ENCODE measurements at places on chromosomes 4 and X. TPM values are rescaled to one million over a fixed set of nuclear protein-coding genes. Genes with fewer than 3 reads are reported as not detected.

Gene PRDM5
- polyA plus RNA-seq = 8.6 TPM

Gene PI4K2B
- 20.5 TPM for polyA plus RNA-seq

Gene EOLA1
- 12.6 TPM for polyA plus RNA-seq

Gene APLN
- 2.4 TPM for polyA plus RNA-seq

DNA sequence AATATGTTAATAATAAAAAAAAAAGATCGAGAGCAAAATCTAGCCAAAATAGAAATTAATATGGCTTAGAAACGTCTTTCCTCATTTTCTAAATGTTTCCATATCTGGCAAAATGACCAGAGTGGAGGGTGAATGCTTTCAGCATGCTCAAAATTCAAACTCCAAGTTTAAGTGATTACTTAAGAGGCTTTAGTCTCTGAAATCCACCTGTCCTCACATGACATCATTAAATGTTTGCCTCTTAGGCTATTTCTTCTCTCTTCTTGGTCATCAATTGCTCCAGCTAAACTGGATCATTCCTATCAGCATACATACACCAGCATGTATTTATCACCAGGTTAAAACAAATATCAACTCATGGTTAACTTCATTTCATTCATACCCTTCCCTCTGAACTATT lies 54.5 kb upstream of the ATXN3L start:
- H3K36me3 ChIP-seq = no peaks in the 10 kb centered on the region
- DNase-seq = no peak
- peaks cover 23% of the 10 kb centered on the region for H3K4me1 ChIP-seq
- no peak overlapping the region for H3K4me3 ChIP-seq
- no peaks in the 10 kb centered on the region for H3K27me3 ChIP-seq
- peak overlapping the region; percentile 43 for H3K27ac ChIP-seq

GRCh38 chrX:100478714-100479306 lies 68.7 kb upstream of the PCDH19 start:
- no peak for DNase-seq
- H3K4me1 ChIP-seq = no peaks in the 10 kb centered on the region
- no peaks in the 10 kb centered on the region for H3K27me3 ChIP-seq
- no peaks in the 10 kb centered on the region for H3K36me3 ChIP-seq

GRCh38 chrX:94256396-94256795 lies 582.4 kb downstream of the FAM133A start:
- H3K36me3 ChIP-seq = no peaks in the 10 kb centered on the region
- H3K4me3 ChIP-seq = no peak overlapping the region
- no peaks in the 10 kb centered on the region for H3K4me1 ChIP-seq
- no peak overlapping the region for H3K27ac ChIP-seq
- H3K27me3 ChIP-seq = no peaks in the 10 kb centered on the region

DNA sequence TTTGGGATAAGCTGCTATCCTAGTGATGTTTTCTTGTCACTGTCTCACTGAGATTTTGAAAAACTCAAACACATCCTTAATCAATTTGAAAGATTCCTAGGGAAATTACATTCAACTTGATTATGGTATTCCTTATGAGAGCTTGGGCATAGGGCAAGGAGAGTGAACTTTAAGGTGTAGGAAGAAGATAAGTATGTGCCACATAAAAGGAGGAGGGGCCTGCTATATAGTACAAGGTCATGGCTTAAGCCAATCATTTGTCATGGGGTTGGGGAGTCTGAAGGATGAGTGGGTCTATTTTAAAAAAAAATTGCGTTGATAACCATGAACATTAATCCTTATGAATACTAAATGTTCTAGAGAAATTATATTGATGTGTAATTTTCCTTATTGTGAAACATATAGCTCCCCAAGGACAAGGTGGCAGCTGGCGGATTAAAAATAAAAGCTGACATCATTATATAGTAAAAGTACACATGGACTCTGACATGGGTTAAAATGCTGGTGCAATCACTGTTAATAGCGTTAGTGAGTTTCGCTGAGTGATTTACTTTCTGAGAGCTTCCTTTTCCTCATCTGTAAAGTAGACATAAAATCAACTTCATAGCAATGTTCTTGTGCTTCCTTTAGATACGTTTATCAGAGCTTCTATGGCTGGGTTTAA lies 17.4 kb downstream of the GALNT7 start:
- H3K27me3 ChIP-seq = no peaks in the 10 kb centered on the region
- H3K36me3 ChIP-seq = no peaks in the 10 kb centered on the region
- no peak overlapping the region for H3K4me3 ChIP-seq
- no peak overlapping the region for H3K27ac ChIP-seq

GRCh38 chr4:3352941-3353594 lies 60.2 kb downstream of the RGS12 start:
- no peaks in the 10 kb centered on the region for H3K36me3 ChIP-seq
- H3K4me1 ChIP-seq = no peaks in the 10 kb centered on the region
- H3K27ac ChIP-seq = no peak overlapping the region

DNA sequence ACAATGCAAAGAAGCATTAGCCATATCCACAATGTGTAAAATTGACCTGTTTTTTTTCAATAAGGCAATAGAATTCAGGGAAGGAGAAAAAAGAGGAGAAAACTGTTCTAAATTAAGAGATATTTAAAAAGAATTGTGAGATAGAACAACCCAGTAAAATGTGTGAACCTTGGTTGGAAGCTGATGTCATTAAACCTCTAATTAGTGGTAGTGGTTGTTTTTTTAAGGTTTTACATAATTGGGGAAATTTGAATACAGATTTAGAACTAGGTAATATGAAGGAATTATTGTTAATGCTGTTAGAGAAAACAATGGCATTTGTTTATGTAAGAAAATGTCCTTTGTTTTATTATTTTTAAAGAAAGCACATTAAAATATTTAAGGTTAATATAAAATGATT lies 15.1 kb upstream of the H2AZ1 start:
- H3K4me1 ChIP-seq = peaks cover 5% of the 10 kb centered on the region
- H3K27me3 ChIP-seq = no peaks in the 10 kb centered on the region
- H3K4me3 ChIP-seq = no peak overlapping the region
- DNase-seq = no peak
- H3K36me3 ChIP-seq = no peaks in the 10 kb centered on the region

- DNase-seq = peak; percentile 99
- no peaks in the 10 kb centered on the region for H3K27me3 ChIP-seq
- peaks cover 15% of the 10 kb centered on the region for H3K4me1 ChIP-seq
- peak overlapping the region; percentile 55 for H3K27ac ChIP-seq
- H3K36me3 ChIP-seq = no peaks in the 10 kb centered on the region
- H3K4me3 ChIP-seq = no peak overlapping the region
These were observed 16.7 kb upstream of the SOD3 start for GRCh38 chr4:24778464-24779225.

DNA sequence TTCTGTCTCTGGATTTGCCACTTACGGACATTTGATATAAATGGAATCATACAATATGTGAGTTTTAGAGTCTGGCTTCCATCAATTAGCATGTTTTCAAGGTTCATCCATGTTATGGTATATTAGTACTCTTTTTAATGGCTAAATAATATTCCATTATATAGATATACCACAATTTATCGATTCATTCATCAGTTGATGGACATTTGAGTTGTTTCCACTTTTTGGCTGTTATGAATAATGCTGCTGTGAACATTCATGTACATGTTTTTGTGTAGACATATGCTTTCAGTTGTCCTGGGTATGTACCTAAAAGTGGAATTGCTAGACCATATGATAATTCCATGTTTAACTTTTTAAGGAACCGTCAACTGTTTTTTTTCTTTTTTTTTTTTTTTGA lies 61.2 kb upstream of the MND1 start:
- no peak for DNase-seq
- H3K36me3 ChIP-seq = no peaks in the 10 kb centered on the region
- no peaks in the 10 kb centered on the region for H3K27me3 ChIP-seq
- H3K27ac ChIP-seq = no peak overlapping the region
- no peak overlapping the region for H3K4me3 ChIP-seq

GRCh38 chrX:79408623-79409322 lies 41.6 kb upstream of the ITM2A start:
- no peak overlapping the region for H3K27ac ChIP-seq
- H3K4me1 ChIP-seq = no peaks in the 10 kb centered on the region
- H3K36me3 ChIP-seq = no peaks in the 10 kb centered on the region
- no peak overlapping the region for H3K4me3 ChIP-seq

GRCh38 chrX:96379951-96380350 lies 304.7 kb upstream of the DIAPH2 start:
- no peak overlapping the region for H3K4me3 ChIP-seq
- no peak overlapping the region for H3K27ac ChIP-seq
- no peaks in the 10 kb centered on the region for H3K4me1 ChIP-seq
- no peak for DNase-seq

GRCh38 chr4:19254486-19254885 lies 997.2 kb upstream of the SLIT2 start:
- DNase-seq = peak; percentile 21
- no peak overlapping the region for H3K4me3 ChIP-seq
- H3K36me3 ChIP-seq = no peaks in the 10 kb centered on the region
- no peaks in the 10 kb centered on the region for H3K4me1 ChIP-seq
- H3K27ac ChIP-seq = no peak overlapping the region

- DNase-seq = no peak
- no peak overlapping the region for H3K4me3 ChIP-seq
- H3K36me3 ChIP-seq = no peaks in the 10 kb centered on the region
- no peak overlapping the region for H3K27ac ChIP-seq
These were observed 94.7 kb downstream of the LINC00632 start for GRCh38 chrX:140804292-140804691.

GRCh38 chr4:87120010-87120409 lies 100.4 kb downstream of the KLHL8 start:
- H3K4me1 ChIP-seq = peaks cover 2% of the 10 kb centered on the region
- no peak for DNase-seq
- H3K36me3 ChIP-seq = peaks cover 2% of the 10 kb centered on the region
- no peaks in the 10 kb centered on the region for H3K27me3 ChIP-seq
- no peak overlapping the region for H3K4me3 ChIP-seq

- no peak overlapping the region for H3K27ac ChIP-seq
- H3K4me1 ChIP-seq = no peaks in the 10 kb centered on the region
- no peaks in the 10 kb centered on the region for H3K27me3 ChIP-seq
- H3K4me3 ChIP-seq = no peak overlapping the region
- no peak for DNase-seq
- H3K36me3 ChIP-seq = no peaks in the 10 kb centered on the region
These were observed 59.0 kb upstream of the ATP8A1 start for GRCh38 chr4:42715807-42716482.

DNA sequence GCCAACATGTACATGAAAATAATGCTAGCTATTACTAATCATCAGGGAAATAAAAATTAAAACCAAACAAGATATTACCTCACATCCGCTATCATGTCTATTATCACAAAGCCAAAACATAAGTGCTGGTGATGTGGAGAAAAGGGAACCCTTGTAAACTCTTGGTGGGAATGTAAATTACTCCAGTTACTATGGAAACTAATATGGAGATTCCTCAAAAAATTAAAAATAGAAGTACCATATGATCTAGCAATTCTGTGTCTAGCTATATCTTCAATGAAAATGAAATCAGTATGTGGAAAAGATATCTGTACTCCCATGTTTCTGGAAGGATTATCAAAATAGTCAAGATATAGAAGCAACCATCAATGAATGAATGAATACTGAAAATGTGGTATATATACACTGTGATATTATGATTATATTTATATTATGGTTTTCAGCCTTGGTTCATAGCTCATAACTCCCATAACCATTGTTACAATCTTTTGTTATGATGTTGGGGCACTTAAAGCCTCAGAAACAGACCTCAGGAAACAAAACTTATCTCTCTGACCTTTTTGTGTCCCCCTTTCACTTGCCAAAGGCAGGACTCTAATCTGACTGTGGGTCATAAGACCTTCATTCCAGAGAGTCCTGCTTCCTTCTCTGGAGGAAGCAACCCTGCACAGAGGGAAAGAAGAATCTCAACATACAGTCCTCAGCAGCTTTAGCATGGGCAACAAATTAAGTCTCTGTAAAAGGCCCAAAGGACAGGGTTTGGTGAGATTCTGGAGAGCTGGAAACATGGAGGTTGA lies 933.2 kb downstream of the ADGRL3 start:
- no peak overlapping the region for H3K4me3 ChIP-seq
- H3K27me3 ChIP-seq = no peaks in the 10 kb centered on the region
- no peaks in the 10 kb centered on the region for H3K36me3 ChIP-seq
- no peaks in the 10 kb centered on the region for H3K4me1 ChIP-seq
- DNase-seq = no peak

DNA sequence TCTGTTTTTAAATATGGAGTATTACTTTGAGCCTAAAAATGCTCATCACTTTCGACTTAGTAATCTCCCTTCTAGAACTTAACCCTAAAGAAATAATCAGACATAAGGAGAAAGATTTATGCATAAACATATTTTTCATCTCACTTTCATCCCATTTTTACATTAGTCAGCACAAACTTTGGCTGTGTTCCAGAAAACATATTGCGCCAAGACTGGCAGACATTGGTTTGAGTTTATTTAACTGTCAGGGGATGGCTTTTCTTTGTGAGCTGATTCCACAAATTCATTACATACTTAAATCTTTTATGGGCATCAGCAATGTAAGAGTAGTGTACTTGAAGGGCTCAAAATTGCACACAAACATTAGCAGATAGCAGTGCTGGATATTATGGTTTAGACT lies 23.7 kb downstream of the MAOA start:
- no peaks in the 10 kb centered on the region for H3K27me3 ChIP-seq
- peak; percentile 77 for DNase-seq
- no peaks in the 10 kb centered on the region for H3K4me1 ChIP-seq
- no peak overlapping the region for H3K27ac ChIP-seq
- H3K4me3 ChIP-seq = no peak overlapping the region

- no peaks in the 10 kb centered on the region for H3K4me1 ChIP-seq
- H3K27ac ChIP-seq = no peak overlapping the region
- H3K27me3 ChIP-seq = no peaks in the 10 kb centered on the region
- peaks cover 6% of the 10 kb centered on the region for H3K36me3 ChIP-seq
- H3K4me3 ChIP-seq = no peak overlapping the region
- DNase-seq = peak; percentile 12
These were observed 58.4 kb upstream of the COX18 start for GRCh38 chr4:73127839-73128453.

- no peaks in the 10 kb centered on the region for H3K36me3 ChIP-seq
- H3K4me3 ChIP-seq = peak overlapping the region; percentile 78
- no peak overlapping the region for H3K27ac ChIP-seq
These were observed 2.4 kb downstream of the WDR44 start for GRCh38 chrX:118348186-118348810.

- DNase-seq = peak; percentile 50
- peak overlapping the region; percentile 44 for H3K4me3 ChIP-seq
- H3K27ac ChIP-seq = no peak overlapping the region
- no peaks in the 10 kb centered on the region for H3K4me1 ChIP-seq
- H3K36me3 ChIP-seq = no peaks in the 10 kb centered on the region
- no peaks in the 10 kb centered on the region for H3K27me3 ChIP-seq
These were observed 3.1 kb downstream of the CXXC4 start for GRCh38 chr4:104491481-104492182.

GRCh38 chr4:119725688-119726330 lies 97.2 kb upstream of the PDE5A start:
- peak; percentile 72 for DNase-seq
- peaks cover 17% of the 10 kb centered on the region for H3K4me1 ChIP-seq
- H3K27ac ChIP-seq = no peak overlapping the region
- H3K27me3 ChIP-seq = no peaks in the 10 kb centered on the region
- H3K4me3 ChIP-seq = no peak overlapping the region

Measured in fibroblast of lung (primary cell).